ENCODE measurements at places on chromosomes 12 and 14.

DNA sequence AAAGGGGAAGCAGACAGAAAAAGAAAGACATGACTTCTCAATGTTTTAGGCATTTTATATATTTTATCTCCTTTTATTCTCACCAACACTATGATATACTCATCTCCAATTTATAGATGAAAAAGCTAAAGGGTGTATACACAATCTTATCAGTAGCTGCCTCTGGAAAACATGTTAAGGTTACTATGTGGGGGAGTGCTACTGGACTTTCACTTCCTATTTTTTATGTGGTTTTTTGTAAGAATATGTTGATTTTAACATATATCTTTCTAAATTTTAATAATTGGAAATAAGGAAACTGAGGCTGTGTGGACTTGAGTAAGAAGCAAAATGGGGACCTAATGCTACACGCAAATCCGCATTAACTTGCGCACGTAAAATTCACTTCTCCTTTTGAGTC is 99.6 kb upstream of the PDE3A start:
- no peak for DNase-seq

DNA sequence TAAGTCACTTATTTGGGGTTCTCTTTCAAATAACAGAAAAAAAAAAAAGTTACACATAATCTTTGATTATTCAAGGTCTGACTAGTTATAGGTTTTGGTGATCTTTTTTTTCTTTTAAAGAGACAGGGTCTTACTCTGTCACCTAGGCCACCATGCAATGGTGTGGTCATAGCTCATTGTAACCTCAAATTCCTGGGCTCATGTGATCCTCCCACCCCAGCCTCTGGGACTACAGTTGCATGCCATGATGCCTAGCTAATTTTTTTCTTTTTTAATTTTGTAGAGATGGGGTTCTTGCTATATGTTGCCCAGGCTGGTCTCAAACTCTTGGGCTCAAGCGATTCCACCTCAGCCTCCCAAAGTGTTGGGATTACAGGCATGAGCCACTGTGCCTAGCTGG is 56.5 kb upstream of the CFL2 start:
- no peak for DNase-seq

DNA sequence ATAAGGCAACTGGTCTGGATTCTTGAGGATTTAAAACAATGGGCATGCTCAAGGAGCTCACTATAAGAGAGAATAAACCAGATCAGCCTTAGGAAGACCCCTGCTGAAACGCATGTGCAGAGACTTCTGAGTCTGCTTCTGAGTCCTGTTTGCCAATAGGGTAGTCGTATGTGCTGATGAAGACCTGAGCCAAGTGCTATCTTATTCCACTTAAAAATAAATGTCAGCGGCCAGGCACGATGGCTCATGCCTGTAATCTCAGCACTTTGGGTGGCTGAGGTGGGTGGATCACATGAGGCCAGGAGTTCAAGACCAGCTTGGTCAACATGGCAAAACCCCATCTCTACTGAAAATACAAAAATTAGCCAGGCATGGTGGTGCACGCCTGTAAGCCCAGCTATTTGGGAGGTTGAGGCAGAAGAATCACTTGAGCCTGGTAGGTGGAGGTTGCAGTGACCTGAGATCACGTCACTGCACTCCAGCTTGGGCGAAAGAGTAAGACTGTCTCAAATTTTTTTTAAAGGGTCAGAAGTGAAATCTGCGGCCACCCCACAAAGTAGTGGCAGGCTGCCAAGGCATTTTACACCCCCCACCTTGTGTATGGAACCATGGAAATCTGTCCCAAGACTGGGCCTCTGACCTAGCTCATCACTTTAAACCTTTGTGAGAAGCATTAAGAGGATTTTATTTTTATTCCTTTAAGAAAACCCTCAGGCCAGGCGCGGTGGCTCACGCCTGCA is 20.3 kb downstream of the RFC5 start:
- DNase-seq: no peak

- DNase-seq: peak; percentile 87
These were observed 5.6 kb upstream of the CRIP1 start for GRCh38 chr14:105480807-105481801.

- DNase-seq: no peak
These were observed 384.6 kb downstream of the APAF1 start for GRCh38 chr12:99029511-99030271.

GRCh38 chr14:93936926-93937325 is 9.8 kb downstream of the FAM181A start:
- no peak for DNase-seq

GRCh38 chr12:126182619-126183236 is 1117.5 kb downstream of the AACS start:
- DNase-seq: no peak

DNA sequence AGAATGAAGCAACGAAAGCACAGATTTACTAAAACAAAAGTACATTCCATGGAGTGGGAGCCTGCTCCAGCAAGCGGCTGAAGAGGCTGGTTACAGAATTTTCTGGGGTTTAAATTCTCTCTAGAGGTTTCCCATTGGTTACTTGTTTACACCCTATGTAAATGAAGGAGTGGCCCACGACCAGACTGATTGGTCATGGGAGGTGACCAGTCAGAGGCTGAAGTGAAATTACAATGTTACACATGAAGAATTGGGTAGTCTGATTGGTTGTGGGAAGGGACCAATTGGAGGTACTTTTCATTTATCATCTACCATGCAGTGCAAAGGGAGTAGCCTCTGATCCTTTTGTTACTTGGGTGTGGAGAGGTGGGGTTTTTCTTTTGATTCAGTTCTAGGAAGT is 36.2 kb upstream of the APPL2 start:
- DNase-seq: no peak

GRCh38 chr12:96302687-96303310 is 97.4 kb downstream of the CDK17 start:
- no peak for DNase-seq
